ENCODE measurements at places on chromosomes 13 and 19.

DNA sequence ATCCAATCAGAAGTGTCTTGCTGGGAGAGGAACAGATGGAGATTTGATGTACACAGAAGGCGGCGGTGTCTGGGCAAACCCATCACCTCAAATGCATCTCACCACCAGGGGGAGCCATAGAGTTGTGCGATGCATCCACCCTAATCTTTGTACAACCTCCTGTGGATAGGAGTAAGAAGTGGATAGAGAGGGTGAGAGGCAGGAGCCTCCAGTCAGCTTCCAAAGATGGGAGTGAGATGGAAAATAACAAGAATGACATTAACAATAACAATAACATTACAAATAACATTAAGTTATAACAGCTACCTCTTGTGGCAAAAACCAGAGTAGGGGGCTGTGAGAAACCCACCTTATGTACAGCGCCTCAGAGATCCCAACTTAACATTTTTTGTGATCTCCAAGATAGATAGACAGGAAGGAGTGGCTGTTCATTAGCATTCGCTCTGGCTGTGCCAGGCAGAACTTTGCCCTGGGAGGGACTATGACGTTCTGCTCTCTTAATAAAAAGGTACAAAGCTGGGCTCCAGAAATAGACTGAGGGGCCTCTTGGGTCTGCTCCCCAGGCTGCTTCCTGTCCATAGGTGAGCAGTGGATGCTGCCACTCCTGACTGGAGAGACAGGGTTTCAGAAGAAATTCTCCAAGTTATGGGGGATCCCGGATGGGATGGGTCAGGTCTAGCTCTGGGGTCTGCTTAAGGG, 5.2 kb upstream of the CEACAM18 start:
- no peaks in the 10 kb centered on the region for H3K36me3 ChIP-seq
- H3K27ac ChIP-seq = no peak overlapping the region
- DNase-seq = peak; percentile 89

DNA sequence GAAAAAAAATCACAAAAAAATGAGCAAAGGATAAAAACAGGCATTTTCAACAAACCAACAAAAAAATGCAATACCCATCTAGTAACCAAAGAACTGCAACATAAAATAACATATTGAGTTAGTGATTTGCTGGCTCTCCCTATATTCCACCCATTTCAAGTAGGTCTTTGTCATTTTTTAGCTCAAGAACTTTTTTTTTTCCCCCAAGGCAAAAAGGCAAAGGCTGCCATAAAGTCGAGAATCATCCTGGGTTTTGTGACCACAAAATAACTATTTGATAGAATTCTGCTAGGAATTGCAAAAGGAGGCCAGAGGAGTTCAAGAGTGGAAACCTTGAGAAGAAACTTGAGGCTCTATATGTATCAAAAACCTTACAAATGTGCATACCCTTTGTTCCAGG, 5.5 kb downstream of the SAFB2 start:
- H3K4me1 ChIP-seq = peaks cover 39% of the 10 kb centered on the region
- peaks cover 78% of the 10 kb centered on the region for H3K36me3 ChIP-seq
- H3K4me3 ChIP-seq = no peak overlapping the region
- no peak for DNase-seq
- no peak overlapping the region for H3K27ac ChIP-seq
- no peaks in the 10 kb centered on the region for H3K27me3 ChIP-seq

DNA sequence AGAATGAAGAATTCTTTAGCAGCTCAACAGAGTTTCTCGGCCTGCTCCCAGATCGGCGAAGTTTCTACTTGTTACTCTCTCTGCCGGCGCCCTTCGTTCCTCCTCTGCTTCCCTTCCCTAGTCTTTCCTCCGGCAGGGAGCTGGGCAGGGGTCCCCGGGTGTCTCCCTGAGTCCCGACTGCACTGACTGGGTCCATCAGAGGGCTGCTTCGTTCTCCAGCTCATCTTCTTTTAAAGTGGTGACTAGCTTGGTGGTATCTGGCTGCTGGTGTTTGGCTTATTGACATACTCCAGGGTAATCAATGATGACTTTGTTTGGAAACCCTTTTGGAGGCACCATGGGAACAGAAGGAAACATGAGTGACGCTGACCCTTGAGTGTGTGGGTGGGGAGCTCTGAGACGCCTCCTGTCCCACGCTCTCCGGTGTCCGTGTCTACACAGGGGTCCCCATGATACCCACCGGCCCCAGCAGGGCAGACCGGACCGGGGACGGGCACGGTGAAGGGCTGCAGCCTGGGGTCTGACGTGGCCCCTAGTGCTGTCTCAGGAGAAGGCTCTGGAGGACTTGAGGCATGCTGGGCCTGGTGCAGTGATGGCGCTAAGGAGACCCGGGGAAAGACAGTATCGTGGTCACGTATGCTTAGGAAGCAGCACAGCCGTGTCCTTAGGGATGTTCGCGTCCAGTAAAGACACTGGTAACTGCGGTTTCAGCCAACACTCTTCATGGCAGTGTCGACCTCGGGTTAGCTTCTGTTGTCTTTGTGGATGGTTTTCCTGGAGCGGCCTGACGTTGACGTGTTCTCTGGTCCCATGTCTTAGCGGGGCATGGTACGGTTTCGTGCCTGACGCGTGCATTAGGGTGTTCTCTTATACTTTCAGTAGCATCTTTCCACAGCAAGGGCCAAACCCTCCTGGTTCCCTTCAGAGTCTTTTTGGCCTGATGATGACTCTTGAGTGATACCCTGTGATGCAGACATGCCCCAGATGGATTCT, 23.8 kb downstream of the NAXD start:
- H3K36me3 ChIP-seq = peaks cover 60% of the 10 kb centered on the region
- H3K4me1 ChIP-seq = no peaks in the 10 kb centered on the region
- DNase-seq = no peak
- no peak overlapping the region for H3K4me3 ChIP-seq
- H3K27ac ChIP-seq = no peak overlapping the region
- H3K27me3 ChIP-seq = no peaks in the 10 kb centered on the region

- DNase-seq = no peak
- no peaks in the 10 kb centered on the region for H3K36me3 ChIP-seq
- H3K4me1 ChIP-seq = no peaks in the 10 kb centered on the region
- no peak overlapping the region for H3K4me3 ChIP-seq
Observed at GRCh38 chr19:39924952-39925351, 9.5 kb downstream of the FCGBP start.

DNA sequence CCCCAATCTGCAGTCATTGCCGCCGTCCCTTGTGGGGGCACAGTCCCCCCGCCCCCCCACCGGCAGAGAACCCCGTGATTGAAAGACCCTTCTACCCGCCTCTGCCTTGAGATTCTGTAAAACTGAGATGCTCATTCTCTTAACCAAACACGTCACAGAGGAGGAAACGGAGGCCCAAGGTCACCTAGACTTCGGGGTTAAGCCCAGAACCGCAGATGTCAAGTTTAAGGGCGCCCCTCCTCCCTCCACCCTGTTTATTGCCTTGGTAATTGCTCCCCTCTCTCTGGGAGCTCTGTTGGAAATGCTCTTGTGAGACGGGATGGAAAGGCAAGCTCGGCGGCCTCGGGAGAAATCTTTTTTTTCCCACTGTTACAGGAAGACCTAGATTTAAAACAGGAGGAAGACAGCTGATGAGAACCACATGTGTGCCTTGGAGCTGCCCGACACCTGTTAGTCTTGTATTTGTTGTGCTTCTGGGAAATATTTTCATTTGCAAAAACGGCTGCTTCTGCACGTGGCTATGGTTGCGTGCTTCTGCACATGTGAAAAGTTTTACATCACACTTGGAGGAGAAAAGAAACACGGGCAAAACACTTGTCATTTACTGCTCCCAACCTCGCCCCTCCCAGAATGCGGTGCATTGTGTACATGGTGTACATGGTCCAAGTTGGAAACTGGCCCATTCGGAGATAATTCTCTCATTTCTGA, 1.1 kb upstream of the MED26 start:
- peaks cover 43% of the 10 kb centered on the region for H3K4me1 ChIP-seq
- H3K27ac ChIP-seq = peak overlapping the region; percentile 100
- peak; percentile 35 for DNase-seq
- no peaks in the 10 kb centered on the region for H3K27me3 ChIP-seq

DNA sequence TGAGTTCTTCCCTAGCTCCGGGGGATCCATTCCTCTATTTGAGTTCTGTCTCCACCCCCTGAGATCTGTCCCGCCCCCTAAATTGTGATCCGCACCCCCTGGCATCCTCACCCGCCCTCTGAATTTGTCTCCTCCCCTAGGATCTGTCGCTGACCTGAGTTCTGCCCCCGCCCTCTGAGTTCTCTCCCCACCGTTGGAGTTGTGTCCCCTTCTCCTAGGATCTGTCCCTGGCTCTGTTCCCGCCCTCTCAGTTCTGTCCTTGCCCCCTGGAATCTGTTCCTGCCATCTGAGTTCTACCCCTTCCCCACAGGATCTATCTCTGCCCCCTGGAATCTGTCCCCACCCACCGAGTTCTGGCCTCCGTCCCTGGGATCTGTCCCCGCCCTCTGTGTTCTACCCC, 1.0 kb upstream of the SLC17A7 start:
- DNase-seq = peak; percentile 42
- no peak overlapping the region for H3K27ac ChIP-seq
- peak overlapping the region; percentile 78 for H3K4me3 ChIP-seq
- H3K4me1 ChIP-seq = peaks cover 50% of the 10 kb centered on the region

Measured in activated CD8-positive, alpha-beta T cell treated with anti-CD3 and anti-CD28 coated beads, Interleukin-2, amount 10 ng/mL, durations not matched to agents 7 days and 5 days (primary cell).